ENCODE measurements at places on chromosomes 1 and 21.
A peak's percentile ranks its signal among the peaks of the same experiment; 100 is the strongest.

DNA sequence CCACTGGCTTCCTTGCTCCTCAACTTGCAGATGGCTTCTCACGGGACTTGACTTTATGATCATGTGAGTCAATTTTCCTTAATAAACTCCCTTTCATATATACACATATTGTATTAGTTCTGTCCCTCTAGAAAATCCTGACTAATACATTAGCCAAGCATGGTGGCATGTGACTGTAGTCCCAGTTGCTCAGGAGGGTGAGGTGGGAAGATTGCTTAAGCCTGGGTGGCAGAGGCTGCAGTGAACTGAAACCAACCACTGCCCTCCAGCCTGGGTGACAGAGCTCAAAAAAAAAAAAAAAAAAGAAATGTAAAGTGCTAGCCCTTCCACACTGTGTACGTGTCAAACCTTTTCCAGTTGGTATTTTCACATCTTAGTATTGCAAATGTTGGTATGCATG is 857.0 kb downstream of the LTN1 start:
- DNase-seq = no peak

- no peak for DNase-seq
These were observed 27.5 kb downstream of the SLC9A1 start for GRCh38 chr1:27127419-27127818.

DNA sequence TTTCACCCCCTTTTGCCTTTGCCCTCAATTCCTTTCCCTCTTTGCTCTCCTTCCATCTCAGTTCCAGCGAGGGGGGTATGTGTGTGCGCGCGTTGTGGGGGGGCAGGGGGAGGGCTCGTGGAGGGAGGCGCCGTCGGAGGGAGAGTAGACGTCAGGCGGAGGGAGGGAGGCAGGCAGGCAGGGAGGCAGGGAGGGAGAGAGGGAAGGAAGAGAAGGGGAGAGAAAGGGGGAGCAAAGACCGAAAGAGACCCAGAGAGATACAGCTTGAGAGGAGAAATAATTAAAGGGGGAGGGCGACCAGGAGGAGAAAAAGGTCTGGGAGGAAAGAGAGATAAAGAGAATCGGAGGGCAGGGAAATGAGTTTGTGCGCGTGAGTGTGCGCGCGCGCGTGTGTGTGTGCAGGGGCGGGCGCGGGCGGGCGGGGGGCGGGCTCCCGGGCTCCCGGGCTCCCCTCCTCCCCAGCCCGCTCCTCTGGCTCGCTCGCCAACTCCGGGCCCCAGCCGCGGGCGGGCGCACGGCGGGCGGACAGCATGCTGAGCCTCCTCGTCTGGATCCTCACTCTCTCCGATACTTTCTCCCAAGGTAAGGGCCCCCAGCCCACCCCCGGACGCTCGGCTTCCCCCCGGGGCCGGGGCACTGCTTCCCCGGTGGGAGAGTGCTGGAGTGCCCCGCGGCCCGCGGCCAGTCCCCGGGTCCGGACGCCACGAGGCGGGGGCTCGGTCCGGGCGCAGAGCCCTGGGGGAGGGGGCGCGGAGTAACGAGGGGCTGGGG is at the start of gene KIRREL1:
Gene KIRREL1, plus strand, starts transcription at position 499 of the 771 bp plus-strand sequence. Its CDS starts 32 bp downstream, at position 531.
- DNase-seq = no peak

DNA sequence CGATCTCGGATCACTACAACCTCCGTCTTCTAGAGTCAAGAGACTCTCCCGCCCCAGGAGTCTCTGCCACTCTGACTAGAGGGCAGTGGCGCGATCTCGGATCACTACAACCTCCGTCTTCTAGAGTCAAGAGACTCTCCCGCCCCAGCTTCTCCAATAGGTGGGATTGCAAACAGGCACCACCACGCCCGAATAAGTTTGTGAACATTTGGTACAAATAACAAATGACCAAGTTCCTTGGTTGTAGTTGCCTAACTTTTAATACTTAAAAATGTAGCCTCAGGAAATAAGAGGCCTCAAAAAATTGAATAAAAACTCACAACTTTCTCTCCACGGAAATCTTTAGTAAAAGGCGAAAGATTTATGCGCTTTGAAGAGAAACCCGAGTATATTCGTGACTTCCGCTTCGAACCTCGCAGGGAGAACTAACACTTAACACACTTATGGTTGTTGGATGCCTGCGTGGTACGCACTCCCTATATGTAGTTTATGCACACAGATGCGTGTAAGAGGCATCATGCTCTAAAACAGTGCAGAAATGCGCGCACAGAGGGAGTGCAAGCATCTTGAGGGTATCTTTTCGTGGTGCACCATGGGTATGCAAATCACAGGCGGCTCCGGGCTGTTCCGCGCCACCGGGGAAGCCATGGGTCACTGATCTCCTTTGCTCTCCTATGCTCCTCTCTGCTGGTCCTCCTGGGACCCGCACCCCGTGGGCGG is 11.4 kb downstream of the BTBD19 start:
- peak; percentile 87 for DNase-seq

DNA sequence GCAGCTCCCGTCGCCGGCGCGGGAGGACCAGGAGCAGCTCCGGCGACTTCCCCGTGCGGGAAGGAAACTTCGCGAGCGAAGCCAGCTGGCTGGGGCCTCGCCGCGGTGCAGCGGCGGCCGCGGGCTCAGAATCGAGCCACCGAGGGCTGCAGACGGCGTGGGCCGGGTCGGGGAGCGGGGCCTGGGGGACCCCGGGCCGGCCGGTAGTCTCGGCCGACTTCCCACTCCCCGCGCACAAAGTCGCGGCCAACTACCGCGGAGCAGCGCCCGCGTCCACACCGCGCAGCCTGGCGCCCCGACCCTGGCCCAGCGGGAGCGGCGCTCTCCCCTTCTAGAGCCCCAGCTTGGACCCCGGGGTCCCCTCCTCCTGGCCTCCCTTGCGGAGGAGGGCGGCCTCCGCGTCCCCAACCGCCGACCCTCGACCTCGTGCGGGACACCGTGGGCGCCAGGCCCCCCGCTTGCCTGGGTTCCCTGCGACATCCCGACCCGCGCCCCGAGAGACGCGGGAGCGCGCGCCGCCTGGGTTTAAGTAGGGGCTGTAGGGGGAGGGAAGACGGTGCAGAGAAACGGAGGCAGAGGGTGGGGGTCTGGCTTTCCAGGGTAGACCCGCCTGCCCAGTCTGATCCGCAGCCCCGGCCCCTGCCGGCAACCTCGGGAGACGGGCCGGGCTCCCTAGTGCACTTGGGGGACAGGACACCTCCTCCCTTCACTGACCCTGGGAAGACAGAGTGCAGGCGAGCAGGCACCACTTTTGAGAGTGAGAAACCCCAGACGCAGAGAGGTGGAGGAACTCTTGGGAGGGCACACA is 4.7 kb downstream of the PRDM16 start:
- DNase-seq = no peak

GRCh38 chr1:210407207-210407886 is 78.6 kb downstream of the HHAT start:
- DNase-seq = peak; percentile 64

DNA sequence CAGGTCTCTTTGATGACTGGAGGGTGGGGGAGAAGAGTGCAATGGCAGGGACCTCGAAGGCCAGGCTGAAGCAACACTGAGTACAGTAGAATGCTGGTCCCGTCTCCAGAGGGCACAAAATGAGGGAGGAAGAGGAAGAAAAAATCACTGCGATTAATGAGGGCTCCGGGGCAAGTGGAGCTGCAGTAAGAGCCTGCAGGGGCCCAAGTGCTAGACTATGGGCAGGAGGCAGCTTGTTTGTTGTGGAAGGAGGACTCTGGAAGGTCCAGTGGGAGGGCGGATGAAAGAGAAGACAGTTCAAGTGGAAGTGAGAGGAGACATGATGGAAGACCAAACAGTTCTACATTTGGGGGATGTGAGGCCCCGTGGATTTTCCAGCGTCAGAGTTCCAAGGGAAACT is 17.4 kb downstream of the TMCC2 start:
- DNase-seq = no peak

GRCh38 chr21:45632637-45633251 is 10.8 kb upstream of the PCBP3 start:
- DNase-seq = no peak

- no peak for DNase-seq
These were observed 1313.3 kb downstream of the KCNT2 start for GRCh38 chr1:195294911-195295310.

- no peak for DNase-seq
These were observed 4.8 kb upstream of the ANKRD65 start for GRCh38 chr1:1425753-1426495.

DNA sequence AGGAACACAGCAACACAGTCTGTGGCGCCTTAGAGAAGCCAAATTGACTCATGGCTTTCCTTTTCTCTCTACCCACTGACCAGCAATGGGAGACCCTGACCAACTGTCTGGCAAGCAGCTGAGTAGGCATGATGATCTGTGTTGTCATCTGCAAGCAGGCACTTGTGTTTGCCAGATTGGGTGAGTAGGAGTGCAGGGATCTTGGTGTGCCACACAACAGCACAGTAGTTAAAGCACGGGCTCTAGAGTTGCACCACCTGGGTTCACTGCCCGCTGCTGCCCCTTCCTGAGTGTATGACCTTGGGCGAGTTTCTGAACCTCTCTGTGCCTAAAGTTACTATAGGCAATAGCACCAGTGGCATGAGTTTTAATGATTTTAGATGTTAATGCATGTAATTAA is 95.7 kb upstream of the CD53 start:
- no peak for DNase-seq

DNA sequence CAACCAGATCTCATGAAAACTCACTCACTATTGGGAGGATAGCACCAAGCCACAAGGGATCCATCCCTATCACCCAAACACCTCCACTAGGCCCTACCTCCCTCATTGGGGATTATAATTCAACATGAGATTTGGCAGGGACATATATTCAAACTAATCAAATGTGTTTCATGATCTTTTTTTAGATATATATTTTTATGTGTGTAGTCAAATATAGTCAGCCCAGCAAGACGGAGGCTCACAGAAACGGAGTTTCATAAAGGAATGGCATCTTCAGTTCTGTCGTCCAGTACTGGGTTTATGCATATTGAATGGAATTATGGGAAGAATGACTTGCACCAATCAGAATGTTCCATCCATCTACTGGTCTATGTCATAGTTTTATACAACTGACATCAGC is 343.3 kb upstream of the KAZN start:
- DNase-seq = no peak

GRCh38 chr1:57311411-57311810 is 112.4 kb downstream of the DAB1 start:
- DNase-seq = no peak

GRCh38 chr1:209688746-209689234 is 13.6 kb downstream of the G0S2 start:
- DNase-seq = no peak

DNA sequence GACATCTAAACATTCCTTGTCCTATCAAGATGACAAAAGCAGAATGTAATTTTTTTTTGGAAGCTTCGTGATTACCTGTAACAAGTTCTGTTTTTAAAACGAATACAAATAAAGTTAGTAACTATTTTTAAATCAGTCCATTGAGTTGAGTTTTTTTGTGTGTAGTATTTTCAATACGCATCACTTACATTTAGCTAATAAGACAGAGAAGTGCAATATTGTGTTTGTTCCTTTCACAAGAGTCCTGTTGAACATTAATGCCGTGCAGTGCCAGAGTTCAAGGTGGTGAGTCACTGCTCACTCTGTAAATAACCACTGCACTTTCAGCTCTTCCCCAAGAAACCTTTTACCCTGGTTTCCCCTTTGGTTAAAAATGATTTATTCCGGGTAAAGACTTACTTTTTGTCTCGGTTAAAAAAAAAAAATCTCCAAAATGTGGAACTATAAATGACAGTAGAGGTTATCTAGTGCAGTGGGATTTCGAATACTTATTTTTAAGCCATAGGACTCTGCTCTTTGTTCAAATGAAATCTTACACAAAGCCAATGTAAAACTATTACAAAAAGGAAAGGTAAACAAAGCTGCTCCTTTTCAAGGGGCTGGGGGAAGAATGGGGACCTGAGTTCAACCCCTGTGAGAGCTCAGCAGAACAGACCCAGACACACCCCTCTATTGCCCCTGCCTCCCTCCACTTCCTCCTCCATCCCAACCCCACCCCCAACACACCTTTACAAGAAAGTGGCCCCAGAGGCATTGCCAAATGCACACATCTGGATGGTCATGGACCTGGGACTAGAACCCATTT is 14.8 kb upstream of the NCMAP start:
- no peak for DNase-seq

GRCh38 chr1:183206538-183207122 is 20.6 kb downstream of the LAMC2 start:
- no peak for DNase-seq

GRCh38 chr1:94398356-94398755 is 19.8 kb upstream of the ABCD3 start:
- DNase-seq = no peak

GRCh38 chr1:91006113-91006908 is 15.5 kb downstream of the ZNF644 start:
- DNase-seq = no peak

GRCh38 chr1:171850651-171851350 is 9.5 kb downstream of the DNM3 start:
- no peak for DNase-seq

GRCh38 chr1:3206696-3207095 is 137.7 kb downstream of the PRDM16 start:
- no peak for DNase-seq

- no peak for DNase-seq
These were observed 8.5 kb downstream of the APP start for GRCh38 chr21:26162081-26162480.

GRCh38 chr1:173164686-173165085 is 42.4 kb downstream of the TNFSF4 start:
- no peak for DNase-seq

GRCh38 chr1:59926381-59927123 is at the start of gene CYP2J2:
CYP2J2 (minus strand) TSS chr1:59926773; CDS start chr1:59926746, 27 bp downstream.
- peak; percentile 12 for DNase-seq

DNA sequence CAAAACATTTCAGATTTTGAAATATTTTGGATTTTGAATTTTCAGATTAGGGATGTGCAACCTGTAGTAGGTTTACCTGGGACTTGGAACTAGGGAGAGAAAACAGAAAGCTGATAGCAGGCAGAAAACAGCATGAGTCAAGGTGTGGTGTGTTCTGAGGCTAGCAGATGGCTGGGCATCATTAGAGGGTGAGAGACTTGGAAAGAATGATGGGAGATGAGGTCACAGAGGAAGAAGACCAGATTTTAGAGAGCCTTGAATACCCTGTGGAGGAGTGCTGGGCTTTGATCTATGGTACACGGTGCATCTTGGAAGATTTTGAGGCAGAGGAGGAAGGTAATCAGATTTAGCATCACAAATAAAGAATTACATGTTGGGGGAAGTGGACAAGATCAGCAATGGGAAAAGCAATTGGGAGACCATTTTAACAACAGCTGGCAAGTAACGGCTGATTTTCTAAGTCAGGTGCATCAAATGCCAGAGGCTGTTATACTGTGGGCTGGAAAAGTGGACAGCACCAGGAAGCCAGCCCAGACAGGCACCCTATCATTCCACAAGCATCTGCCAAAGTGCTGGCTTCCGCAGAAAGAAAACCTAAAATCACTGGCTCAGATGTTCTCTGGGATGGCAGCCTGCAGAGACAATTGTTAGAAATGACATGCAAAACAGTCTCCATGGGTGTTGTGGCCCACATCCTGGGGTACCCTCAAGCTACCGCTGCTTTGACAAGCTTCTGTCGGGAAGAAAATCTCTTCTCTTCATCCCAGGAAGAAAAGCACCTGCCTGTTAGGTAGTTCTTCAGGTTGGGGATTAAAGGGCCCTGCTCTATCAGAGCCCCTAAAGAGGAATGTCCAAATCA is 30.9 kb upstream of the CAMK1G start:
- no peak for DNase-seq
